NCI-H1930 (cell line): ENCODE measurements at places on chromosomes 3 and 15.

DNA sequence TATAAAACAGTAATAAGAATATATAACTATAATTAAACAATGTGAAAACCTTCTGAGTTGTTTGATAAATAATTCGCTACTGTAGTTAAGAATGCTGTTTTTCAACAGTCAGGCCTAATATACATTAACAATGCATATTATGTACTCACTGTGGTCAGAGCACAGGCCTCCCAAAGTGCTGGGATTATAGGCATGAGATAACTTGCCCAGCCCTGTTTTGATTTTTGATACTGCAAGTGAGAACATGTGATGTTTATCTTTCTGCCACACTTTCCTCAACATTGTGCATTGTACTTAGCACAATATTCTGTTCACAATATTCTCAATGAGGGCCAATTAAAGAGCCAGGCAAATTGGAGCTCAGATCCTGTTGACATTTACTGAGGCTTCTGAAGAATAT lies 274.5 kb upstream of the RARB start:
- DNase-seq, result no peak

GRCh38 chr3:175356899-175357324 lies 497.8 kb downstream of the NAALADL2 start:
- no peak for DNase-seq

DNA sequence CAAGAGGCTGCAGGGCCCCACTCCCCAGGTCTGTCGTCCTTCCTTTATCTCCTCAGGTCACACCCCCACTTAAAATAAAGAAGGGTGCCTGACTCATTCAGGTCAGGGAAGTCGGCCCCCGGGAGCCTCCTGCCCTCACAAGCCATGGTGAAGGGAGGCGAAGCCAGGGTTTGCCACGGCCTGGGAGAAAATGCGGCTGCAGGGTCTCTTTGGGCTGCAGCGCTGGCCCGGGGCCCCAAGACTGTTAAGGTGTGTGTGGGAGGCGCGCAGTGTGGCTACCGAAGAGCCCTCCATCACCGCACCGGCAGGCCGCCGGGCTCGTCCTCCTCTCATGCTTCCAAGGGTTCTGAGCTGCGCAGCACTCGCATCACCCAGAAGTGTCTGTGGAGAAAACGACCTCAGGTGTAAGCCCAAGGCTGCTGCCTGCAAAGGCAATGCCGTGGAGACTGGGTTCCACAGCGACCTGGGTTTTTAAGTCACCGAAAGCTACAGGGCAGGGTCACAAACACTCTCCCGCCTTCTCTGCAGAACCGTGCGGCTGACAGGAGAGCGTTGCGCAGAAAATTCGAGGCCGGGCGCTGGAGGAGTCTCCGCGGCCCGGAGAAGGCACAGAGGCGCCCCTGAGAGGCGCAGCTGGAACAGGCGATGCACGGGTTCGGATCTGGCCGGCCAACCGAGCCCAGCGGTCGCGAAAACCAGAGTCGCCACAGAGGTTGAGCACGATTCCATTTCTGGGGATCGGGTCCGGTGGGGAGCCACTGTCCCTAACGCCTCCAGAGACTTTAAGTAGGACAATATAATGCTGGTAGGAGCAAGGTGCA lies 8.7 kb downstream of the FOXL2 start:
- no peak for DNase-seq

DNA sequence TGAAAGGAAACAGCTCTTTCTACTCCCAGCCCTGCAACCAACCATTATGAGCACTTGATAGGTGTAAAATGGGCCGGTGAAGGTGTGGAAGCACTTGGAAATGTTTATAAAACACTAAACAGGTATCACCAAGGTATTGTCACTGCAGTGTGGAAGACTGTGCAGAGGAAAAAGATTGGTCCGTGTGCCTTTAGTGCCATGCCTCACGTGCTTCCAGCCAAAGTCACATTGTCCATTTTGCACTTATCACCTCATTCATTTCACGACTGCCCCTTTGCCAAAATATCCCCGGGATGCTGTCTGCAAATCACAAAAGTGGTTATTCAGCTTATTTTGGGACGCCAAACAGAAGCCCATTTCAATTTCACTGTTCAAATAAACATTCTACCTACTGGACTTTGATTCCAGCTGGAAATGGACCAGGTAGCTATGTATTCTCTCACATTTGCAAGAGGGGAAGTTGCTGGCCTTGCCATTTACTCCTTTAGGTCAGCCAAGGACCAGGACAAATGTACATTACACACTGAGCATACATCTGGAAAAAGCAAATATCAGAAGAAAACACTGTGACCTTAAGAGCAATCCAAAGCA lies 58.4 kb downstream of the ARRDC4 start:
- DNase-seq, result no peak

- no peak for DNase-seq
Observed at GRCh38 chr3:194740859-194741491, 55.3 kb downstream of the FAM43A start.

DNA sequence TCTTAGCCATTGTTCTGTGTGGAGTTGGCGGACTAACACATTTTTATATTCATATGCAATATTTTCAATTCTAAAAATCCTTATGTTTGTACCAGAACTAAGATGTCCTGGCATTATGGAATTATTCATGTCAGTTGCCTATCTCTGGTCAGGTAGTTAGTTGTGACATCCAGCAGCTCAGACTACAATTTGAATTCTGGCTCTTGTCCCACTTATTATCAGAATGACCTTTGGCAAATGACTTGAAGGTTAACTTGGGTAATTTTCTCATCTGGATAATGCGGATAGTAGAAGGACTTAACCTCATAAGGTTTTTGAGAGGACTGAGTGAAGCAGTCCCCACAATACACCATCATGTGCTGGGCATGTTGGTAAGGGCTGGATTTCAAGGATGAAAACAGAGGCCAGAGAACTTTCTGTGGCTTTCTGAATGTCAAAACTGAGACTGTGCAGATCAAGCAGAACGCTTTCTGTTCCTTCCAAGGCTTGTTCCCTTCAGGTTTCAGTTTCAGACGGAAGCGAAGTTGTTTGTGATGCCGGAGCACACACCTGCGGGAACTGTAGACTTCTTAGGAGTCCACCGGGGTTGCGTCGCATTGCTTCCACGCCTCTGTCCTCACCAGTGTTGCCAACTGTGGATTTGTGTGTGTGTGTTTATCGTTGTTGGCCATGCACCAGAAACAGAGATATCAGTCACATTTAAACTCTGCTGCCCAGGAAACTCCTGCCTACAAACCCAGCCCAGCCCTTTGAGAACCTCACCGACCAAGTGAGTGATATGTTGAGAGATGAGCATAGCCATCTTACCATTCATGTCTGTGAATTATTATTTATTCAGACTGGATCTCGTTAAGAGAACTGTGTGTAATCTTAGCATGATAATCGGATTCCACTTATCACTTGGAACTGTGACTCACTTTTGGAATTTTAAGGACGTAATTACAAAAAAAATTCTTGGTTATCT lies 76.0 kb downstream of the PTPRG start:
- DNase-seq, result no peak

DNA sequence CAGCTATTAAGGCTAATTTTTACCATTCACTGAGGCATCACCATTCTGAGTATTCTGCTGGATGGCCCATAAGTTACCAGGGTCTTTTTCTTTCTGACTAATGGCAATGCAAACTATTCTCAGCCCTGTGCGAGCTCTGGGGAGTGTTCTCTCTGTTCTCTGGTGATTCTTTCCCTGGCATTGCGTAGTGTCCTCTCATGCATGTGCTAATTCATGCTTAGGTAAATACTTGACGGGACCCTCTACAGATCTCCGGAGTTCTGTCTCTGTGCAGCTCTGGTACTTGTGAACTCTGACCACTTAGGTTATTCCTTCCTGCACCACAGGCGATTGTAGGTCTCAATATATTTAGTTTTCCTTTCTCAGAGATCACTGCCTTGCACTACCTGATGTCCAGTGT lies 34.8 kb downstream of the UBE2E1 start:
- no peak for DNase-seq

DNA sequence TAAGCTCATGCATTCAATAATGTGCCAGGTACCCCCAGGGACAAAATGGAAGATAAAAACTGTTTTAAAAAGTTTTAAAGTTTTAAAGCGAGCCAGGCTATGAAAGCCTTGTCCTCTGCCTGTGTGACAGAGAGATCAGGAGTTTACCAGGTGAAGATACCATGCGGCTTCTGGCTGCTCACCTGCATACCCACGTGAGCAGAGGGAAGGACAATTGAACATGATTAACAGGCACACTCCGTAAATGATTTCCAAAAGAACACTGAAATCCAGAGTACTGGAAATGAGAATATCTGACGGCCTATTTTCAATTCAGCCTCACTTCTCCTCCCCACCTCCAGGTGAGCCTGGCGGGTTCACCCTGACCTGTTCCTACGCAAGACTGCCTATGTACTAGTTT lies 42.1 kb downstream of the CCDC191 start:
- DNase-seq, result no peak

GRCh38 chr3:25787689-25788088 lies 2.2 kb upstream of the OXSM start:
- DNase-seq, result no peak

DNA sequence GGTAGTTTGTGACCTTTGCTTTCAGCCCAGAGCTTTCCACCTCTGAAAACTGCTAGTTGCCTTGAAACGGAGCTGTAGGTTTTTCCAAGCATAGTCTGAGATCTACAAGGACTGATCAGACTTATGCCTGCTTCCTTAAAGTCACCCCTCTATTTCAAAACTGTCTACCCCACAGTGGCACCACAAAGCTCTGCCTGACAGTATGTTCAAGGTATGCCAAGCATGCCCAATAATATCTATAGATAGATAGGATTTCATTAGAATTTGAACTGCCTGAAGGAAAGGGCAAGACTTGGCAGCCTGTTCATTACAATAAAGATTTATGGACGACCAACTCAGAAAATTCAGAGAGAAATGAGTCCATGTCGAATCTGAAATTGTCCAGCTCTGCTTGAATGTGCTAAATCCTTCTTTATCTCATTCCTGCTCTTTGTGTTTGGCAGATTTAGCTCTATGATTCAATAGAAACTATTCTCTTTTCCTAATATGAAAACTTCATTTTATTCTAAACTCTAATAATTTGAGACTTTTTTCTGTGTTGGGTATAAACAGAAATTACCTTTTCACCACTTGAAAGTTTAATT lies 227.6 kb upstream of the TBC1D5 start:
- DNase-seq, result no peak

DNA sequence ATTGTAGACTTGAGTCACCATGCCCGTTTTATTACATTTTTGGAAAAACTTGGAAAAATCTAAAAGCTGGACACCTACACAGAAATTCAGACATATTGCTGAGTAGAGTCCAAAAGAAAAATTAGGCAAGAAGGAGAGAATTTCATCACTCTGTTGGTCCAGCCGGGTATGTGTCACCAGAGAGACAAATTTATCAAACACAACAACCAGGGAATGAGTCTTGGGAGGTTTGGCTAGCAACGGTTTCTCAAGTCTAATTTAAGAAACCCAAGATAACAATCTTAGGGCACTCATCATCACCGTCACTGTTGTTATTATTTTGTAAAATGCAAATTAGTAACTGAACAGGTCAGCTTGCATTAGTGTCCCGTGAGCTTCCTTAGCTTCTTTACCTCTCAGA lies 197.5 kb upstream of the C2CD4B start:
- DNase-seq, result no peak

GRCh38 chr3:130411320-130411719 lies 65.8 kb downstream of the COL6A5 start:
- no peak for DNase-seq

- no peak for DNase-seq
Observed at GRCh38 chr15:83398626-83399025, 48.5 kb upstream of the SH3GL3 start.

GRCh38 chr3:169493521-169494141 lies 169.9 kb downstream of the MECOM start:
- no peak for DNase-seq

- no peak for DNase-seq
Observed at GRCh38 chr3:195194559-195195206, 76.3 kb downstream of the XXYLT1 start.
